ENCODE measurements at places on chromosomes 4 and X.

- DNase-seq, result no peak
Measured at GRCh38 chr4:105558277-105558676, 5.9 kb downstream of the ARHGEF38 start.

DNA sequence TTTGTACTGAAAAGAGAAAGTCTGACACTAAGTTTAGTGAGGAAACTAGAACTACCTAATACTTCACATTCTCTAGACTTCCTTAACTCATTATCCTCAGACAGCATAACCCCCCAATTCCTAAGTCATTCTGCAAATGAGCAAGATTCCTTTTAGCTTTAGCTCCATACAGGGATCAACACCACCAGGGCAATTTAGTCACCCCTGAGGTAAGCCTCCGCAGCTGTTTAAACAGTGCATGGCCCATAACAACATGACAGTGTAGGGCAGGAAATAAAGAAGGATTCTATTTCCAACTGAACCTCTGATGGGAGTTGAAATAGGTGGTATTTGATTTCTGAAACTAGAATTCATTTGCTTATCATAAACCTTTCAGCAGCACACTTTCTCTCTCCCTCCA lies 112.8 kb upstream of the DKK2 start:
- DNase-seq, result peak; percentile 22

- DNase-seq, result no peak
Measured at GRCh38 chr4:2574009-2574408, 37.6 kb downstream of the FAM193A start.

GRCh38 chr4:45385306-45385705 lies 659.0 kb upstream of the GNPDA2 start:
- no peak for DNase-seq

GRCh38 chr4:54063737-54064316 lies 578 bp downstream of the CHIC2 start:
- peak; percentile 62 for DNase-seq

- no peak for DNase-seq
Measured at GRCh38 chr4:164192844-164193243, 561.1 kb upstream of the SMIM31 start.

- no peak for DNase-seq
Measured at GRCh38 chr4:143076723-143077122, 108.0 kb upstream of the USP38 start.

DNA sequence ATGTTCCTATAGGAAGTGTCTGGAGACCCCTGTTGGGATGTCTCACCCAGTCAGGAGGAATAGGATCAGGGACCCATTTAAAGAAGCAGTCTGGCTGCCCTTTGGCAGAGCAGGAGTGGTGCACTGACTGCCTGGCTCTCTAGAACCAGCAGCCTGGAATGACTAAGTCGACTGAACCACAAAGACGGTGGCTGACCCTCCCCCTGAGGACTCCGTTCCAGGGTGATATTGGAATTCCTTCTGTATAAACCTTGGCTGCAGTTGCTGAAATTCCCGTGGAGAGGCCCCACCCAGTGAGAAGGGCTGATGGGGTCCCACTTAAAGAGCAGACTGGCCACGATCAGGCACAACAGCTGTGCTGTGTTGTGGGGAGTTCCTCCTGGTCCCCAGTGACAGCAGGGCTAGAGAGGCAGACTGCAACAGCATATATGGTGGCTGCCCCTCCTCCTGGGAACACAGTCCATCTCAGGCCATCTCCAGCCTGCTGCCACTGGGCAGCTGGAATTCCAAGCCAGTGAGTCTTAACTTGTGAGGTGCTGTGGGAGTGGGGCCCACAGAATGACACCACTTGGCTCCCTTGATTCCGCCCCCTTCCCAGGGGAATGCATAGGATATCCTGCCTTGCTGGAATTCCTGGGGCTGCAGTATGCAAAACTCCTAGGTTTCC lies 41.8 kb upstream of the RLIM start:
- peak; percentile 50 for DNase-seq

- DNase-seq, result peak; percentile 5
Measured at GRCh38 chrX:5916945-5917344, 311.7 kb downstream of the NLGN4X start.

DNA sequence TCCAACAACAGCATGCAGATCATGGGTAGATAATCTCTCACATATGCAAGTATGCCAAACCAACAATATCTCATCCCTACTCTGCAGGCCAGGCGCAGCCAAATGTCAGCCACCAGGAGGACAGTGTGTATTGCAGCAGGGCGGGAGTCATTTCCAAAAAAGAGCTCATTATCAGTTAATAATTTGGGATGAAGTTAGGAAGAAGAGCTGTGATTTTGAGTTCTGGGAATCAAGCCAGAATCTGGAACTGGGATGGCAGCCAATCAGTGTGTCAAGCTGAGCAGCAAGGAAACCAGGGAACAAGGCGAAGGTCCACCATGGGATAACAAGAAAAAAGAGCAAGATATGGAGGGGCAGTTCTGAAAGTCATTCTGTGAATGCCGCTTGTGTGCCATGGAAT lies 88.2 kb upstream of the CAMK2D start:
- DNase-seq, result no peak

- no peak for DNase-seq
Measured at GRCh38 chr4:41719417-41719816, 29.1 kb downstream of the PHOX2B start.

DNA sequence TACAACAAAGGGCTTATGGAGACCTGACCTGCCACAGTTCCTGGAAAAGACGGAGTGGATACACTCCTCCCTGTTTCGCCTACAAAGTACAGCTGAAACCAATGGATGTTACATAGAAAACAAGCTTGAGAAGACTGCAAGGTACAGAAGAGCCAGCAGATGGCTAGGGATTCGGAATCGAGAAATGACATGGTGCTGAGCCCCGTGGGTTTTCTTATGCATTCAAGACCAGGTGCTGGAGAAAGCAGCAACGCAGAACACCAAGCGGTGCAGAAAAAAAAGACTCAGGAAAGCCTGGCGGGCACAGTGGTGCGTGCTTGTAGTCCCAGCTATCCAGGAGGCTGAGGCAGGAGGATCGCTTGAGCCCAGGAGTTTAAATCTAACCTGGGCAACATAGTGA lies 13.8 kb downstream of the TIMM17B start:
- DNase-seq, result peak; percentile 13

GRCh38 chr4:156322592-156322991 lies 368.9 kb upstream of the CTSO start:
- peak; percentile 8 for DNase-seq

- no peak for DNase-seq
Measured at GRCh38 chrX:42975906-42976305, 197.9 kb upstream of the PPP1R2C start.

GRCh38 chr4:18635531-18635930 lies 614.0 kb upstream of the LCORL start:
- DNase-seq, result peak; percentile 31

DNA sequence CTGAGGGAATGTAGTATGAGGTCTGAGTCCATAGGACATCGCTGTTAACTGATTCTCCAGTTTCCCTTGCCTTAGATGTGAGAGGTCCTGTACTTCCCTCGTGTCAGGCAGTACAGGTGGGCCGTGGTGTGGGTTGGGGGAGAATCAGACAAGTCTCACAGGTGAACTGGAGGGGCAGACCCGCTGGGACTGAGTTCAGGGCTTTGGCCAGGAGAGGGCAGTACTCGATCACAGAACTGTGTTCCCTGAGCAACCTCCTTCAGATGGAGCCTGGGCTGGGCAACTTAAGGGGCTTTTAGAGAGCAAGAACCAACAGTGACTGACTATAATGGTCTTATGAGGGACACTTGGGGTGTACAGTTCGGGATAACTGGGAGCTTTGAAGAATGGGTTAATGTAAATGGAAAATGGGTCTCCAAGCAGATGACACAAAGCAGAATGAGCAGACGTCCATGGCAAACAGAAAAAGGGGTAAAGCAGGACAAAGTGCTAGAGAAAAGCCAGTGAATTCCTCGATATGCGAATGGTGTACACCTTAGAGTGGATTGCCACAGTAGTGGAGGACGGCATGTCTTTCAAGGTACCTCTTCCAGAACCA lies 83.6 kb downstream of the CCNG2 start:
- DNase-seq, result peak; percentile 79

GRCh38 chrX:1493412-1493811 lies 40.7 kb upstream of the ASMTL start:
- DNase-seq, result no peak

- DNase-seq, result no peak
Measured at GRCh38 chr4:73705721-73706120, 34.6 kb upstream of the CXCL8 start.

- DNase-seq, result no peak
Measured at GRCh38 chr4:74654230-74654681, 140.1 kb downstream of the BTC start.

- DNase-seq, result no peak
Measured at GRCh38 chrX:46202733-46203514, 342.3 kb downstream of the ZNF674 start.

- no peak for DNase-seq
Measured at GRCh38 chrX:21354725-21355124, 19.5 kb upstream of the CNKSR2 start.

GRCh38 chr4:151484396-151485102 lies 75.6 kb downstream of the FHIP1A start:
- peak; percentile 89 for DNase-seq

DNA sequence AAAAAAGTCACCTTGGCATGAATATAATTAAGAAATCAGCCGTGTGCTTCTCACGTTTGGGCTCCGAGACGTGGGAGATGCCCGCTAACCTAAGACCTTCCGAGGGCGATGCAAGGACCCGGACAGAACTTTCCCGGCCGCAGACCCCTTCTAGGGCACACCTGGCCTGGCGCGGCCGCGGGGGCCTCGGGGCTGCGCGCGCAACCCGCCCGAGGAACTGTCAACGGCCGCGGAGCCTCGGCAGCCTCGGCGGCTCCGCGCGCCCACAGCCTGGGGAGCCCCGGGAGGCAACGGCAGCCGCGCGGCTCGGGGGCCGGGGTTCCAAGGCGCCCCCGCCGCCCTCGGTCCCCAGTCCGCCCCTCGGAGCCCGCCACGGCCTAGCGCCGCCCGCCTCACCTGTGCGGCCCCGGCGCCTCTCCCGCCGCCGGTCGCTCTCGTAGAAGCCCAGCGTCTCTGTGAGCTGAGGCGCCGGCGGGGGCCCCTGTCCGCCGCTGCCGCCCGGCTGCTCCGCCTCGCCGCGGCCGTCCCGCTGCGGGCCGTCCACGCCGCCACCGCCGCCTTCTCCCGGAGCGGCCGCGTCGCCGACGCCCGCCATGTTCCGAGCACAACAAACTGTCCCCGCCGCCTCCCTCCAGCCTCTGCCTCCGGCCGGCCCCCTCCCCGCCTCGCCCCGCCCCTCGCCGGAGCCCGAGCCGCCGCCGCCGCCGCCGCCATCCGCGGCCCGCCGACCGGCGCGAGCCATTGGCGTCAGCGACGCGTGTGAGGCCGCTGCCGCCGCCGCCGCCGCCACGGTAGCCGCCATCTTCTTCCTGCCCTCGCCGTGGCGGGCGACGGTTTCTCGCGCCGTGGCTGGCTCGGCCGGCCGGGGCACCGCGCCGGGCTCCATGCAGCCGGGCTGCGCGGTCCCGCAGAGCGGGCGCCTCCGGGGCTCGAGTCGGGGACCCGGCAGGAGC lies at the start of gene TAPT1:
Gene TAPT1 (minus strand): TSS at position 609 of the 953 bp plus-strand sequence. CDS start 14 bp downstream, at position 595.
- peak; percentile 66 for DNase-seq

DNA sequence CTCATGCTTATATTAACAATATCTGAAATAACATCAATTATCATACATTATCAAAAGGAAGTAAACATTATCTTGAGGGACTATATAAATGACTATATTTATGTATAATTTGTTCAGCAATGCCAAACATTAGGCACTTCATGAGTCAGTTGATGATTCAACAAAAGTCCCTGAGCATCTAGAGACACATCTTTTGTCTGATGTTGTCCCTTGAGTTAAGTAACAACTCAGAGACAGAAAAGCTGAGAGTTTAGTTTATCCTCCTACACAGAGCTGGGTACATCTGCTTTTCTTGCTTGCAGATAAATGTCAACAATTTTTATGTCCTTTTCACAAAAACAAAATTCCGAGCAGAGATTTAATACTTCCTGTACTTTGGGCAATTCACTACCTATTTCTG lies 311.1 kb downstream of the INPP4B start:
- DNase-seq, result no peak

GRCh38 chr4:113222471-113222870 lies 173.0 kb downstream of the ANK2 start:
- no peak for DNase-seq

- DNase-seq, result no peak
Measured at GRCh38 chr4:141569141-141569540, 67.2 kb upstream of the IL15 start.

DNA sequence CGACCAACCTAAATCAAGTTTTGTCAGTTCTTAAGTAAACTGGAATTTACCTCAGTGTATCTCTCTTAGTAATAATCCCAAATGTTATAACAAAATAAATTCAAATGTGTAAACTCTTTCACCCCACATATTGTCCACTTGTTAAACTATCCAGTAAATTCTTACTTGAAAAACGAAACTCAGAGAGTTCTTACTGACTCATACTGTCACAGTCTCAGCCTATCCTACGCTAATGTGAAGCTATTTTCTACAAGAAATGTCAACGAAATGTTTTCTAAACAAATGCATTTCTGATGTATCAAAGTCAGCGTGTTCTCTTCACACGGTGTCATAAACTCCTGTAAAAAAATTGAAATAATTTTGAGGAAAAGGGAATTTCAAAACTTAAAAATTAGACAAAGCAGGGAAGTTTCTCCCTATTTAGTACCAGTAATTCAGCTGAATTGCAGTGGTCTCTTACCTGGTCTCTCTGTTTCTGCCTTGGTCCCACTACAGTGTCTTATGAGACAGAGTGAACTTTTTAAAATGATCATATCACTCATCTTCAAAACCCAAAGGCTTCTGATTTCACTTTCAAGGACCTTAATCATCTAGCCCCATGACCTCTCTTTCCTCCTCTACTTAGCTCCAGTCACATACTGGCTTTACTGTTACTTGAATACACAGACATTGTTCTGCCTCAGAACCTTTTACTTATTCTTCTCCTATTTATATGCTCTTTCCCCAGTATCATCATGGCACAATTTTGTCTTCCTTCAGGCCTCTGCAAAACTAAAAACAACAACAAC lies 63.3 kb downstream of the DCAF8L1 start:
- DNase-seq, result no peak

DNA sequence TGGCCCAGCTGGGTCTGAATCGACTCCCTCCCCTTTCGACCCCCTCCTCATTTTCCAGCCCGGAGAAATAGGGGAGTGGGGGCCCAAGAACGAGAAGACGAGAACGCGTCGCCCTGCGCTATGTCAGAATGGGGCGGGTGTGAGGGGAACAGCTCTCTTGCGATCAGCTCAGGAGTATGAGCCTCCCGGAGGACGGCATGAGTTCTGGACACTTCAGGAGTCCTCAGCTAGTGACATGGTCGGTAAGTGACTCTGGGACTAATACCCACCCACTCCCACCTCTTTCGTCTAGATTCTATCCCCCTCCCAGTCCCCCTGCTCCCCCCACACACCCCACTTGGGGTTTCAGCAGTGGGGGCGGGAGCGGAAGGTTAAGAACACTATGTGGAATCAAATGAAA lies 944 bp downstream of the KLF8 start:
- peak; percentile 17 for DNase-seq

DNA sequence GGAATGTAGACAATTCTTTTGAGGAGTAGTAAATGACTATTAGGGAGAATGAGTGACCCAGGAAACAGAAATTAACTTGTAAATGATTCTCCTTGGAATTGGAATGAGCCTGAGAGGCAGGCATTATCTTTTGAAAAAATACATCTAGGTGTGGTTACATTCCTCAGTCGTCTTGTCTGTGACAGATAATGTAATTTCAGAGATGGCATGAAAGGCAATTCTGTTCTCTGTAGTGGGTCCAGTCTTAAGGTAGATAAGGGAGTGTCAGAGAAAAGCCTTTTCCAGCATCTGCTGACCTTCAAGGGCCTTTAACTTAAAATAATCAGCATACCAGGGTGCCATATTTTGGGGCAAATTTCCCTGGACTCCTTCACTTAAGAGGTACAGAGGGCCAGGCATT lies 35.1 kb downstream of the HERC6 start:
- DNase-seq, result no peak
